ENCODE measurements at places on chromosomes 1 and 21. TPM values are rescaled to one million over a fixed set of nuclear protein-coding genes. Genes with fewer than 3 reads are reported as not detected.

The IL24 gene
- not detected for total RNA-seq

The DAB1 gene
- total RNA-seq = 0.07 TPM

The LAD1 gene
- not detected for total RNA-seq

The CD48 gene
- not detected for total RNA-seq

The PATJ gene
- total RNA-seq = 8.2 TPM

The HPCAL4 gene
- total RNA-seq = not detected

The CRYAA gene
- not detected for total RNA-seq

The SORT1 gene
- total RNA-seq = 27.4 TPM

The TRIM46 gene
- total RNA-seq = 5.2 TPM

The LCE6A gene
- total RNA-seq = not detected

The OR2L13 gene
- not detected for total RNA-seq

The DCST1 gene
- total RNA-seq = not detected

The AGRN gene
- total RNA-seq = 101 TPM

The KLF17 gene
- total RNA-seq = 0.13 TPM

The CD1B gene
- not detected for total RNA-seq

The PLA2G2A gene
- not detected for total RNA-seq

The CASQ2 gene
- not detected for total RNA-seq

The MCOLN3 gene
- 0.73 TPM for total RNA-seq

The PTGFRN gene
- 108 TPM for total RNA-seq

The CD53 gene
- not detected for total RNA-seq

Data from smooth muscle cell of the pulmonary artery (primary cell).